Vagina (tissue), 2 donors: ENCODE measurements at places on chromosomes 11 and 22.

DNA sequence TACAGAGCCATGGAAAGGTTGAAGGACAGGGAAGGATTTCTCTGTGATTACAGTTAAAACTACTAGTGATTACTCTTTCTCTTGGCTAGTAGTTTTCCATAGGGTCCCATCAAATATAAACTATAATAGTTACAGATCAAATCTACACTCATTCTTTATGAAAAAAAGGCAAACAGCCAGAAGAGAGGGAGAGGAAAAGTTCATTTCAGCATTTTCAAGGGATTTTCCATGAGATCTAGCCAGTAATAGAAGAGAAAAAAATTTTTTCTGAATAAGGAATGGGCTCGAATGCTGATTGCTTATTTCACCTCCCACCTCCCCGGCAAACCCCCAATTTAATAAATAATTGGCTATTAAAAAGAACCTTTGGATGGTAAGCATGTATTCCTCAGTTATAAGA, 74.8 kb upstream of the BLID start:
- no peak for DNase-seq

GRCh38 chr11:111922803-111923202, 4.1 kb downstream of the C11orf52 start:
- no peak for DNase-seq

GRCh38 chr22:44047891-44048301, 23.8 kb downstream of the PARVB start:
- DNase-seq: no peak

DNA sequence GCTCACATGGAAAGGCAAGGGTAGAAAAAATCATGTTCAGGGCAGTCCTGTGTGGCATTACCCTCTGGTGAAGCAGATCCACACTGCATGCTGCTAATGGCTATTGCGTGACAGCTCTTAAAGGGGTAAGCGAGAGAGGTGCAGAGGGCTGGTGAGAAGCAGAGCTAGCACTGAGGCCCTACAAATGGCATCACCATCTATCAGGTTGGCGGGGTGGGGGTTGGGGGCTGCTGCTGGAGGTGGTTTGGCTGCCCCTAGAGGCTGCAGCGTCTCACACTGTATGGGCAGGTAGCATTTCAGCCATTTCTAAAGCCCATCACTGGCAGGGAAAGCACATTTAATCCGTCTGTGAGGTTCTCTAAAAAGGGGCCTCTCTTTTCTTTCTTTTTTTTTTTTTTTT, 16.9 kb upstream of the TMA7B start:
- no peak for DNase-seq

GRCh38 chr22:31736458-31736857, 13.5 kb downstream of the PRR14L start:
- DNase-seq: no peak

GRCh38 chr11:1776331-1776851, 12.7 kb upstream of the CTSD start:
- no peak for DNase-seq

DNA sequence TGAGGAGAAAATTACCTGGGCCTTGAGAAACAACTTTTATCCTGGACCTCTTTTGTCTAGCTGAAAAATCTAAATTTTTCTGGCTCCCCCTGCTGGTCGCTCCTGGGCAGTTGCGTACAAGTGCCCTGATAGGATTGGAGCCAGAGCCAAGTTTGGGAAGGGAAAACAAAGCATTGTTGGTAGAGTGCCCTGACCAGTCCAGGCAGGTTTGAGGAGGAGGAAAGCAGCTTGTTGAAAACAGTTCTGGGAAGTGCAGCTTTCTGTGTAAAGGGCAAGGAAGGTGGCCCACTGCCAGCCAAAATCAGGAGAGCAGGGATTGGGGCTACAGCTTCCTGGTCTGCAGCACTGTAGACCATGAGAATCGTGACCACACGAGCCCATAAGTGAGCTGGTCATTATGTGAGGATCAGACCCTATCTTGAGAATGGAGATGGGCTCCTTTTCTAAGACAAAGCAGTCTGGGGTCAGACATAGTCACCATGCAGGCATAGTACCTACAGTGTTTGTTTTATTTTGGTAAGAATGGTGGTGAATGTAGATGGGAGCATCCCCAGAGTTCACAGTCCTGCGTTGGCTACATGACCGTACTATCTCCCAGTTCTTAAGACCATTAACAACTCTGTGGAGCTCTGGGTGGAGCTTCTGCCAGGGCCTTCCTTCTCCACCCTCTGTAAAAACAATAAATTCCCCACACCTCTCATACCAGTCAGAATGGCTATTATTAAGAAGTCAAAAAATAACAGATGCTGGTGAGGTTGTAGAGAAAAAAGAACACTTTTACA, 21.3 kb upstream of the PIK3IP1 start:
- no peak for DNase-seq

DNA sequence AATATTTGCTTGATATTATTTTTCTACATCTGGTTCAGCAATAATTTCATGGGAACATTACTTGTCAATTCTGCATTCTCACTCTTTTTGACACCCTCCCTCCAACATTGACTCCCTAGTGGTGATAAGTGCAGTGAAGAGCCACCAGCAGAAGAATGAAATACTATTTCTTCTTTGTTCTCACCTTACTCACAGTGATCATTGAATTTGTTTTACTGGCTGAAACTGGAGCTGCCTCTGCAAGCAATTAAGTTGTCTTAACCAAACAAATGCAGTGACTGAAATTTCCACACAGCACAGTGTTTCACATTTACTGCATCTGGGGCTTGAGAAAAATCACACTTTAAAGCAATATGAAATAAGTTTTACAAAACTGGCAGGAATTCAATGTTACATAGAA, 189.8 kb downstream of the JRKL start:
- no peak for DNase-seq

DNA sequence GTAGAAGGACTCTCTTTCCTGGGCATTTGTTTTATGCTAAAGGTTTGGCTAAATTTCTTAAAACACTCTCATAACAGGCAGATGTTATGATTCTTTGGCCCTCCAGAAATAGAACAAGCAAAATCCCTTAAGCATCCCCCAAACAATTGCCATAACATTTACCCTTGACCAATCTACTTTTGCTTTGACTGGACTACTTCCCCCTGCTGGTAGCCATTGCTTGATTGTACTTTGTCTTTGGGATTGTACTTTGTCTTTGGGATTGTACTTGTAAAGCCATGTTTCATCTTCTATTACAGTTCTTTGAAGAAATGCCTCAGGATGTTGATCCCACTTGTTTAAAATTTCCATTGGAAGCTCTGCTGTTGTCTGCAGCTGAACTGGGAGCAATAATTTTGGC, 53.3 kb upstream of the GLYAT start:
- DNase-seq: no peak

- no peak for DNase-seq
Observed at GRCh38 chr11:62805961-62806441, 761 bp upstream of the NXF1 start.

- DNase-seq: no peak
Observed at GRCh38 chr22:19942157-19943081, 801 bp upstream of the TXNRD2 start.

DNA sequence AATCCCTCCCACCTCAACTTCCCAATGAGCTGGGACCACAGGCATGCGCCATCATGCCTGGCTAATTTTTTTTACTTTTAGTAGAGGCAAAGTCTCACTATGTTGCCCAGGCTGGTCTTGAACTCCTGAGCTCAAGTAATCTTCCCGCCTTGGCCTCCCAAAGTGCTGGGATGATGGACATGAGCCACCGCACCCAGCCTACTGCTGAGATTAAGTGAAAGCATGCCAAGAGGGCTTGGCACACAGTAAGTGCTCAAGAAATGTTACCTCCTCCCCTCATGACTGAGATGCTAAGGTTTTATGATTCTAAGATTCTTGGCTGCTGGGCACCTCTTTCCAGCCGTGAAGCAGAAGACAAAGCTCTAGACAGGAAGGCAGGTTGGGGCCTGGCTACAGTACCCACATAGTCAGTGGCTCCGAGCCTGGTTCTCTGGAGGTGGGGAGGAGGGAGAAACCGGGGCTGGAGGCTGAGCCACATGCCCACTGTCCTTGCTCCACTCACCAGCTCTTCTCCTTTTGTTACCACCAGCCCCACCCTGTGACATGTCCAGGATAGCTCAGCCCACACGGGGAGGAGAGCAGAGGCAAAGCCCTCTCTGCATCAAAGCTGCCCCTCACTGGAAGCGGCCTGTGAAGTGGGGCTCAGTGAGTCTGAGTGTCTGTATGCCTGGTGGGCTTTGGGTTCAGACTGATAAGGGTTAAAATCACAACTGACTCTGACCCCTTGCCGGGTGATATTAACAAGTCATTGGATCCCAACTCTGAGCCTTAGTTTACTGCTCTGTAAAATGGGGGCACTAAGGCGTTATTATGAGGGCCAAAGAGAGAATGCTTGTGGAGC, 12.9 kb downstream of the ARHGEF17 start:
- no peak for DNase-seq

- no peak for DNase-seq
Observed at GRCh38 chr11:118448294-118448693, 12.0 kb downstream of the KMT2A start.

- no peak for DNase-seq
Observed at GRCh38 chr11:10072841-10073240, 221.2 kb downstream of the SBF2 start.

- DNase-seq: no peak
Observed at GRCh38 chr11:95092549-95093324, 3.1 kb downstream of the ENDOD1 start.

DNA sequence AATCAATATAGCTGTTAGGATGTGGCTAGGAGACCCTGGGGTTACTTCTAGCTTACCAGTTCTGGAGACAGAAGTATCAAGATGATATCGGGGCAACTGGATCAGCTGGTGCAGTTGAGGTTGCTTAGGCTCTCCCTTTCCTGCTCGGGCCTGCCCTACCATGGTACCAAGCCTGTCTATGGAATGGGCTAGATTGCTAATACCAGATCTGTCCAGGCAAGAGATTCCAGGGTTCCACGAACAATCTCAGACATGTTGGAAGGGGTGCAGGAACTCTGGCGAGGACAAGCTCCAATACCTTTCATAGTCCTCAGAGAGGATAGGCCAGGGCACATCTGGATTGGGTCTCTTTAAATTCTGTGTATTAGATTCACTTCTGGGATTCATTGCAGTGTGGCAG, 53.8 kb downstream of the ADM start:
- no peak for DNase-seq

GRCh38 chr11:2105511-2105910, 33.7 kb downstream of the IGF2 start:
- no peak for DNase-seq

GRCh38 chr11:8989453-8989852, 14.3 kb downstream of the NRIP3 start:
- DNase-seq: no peak

DNA sequence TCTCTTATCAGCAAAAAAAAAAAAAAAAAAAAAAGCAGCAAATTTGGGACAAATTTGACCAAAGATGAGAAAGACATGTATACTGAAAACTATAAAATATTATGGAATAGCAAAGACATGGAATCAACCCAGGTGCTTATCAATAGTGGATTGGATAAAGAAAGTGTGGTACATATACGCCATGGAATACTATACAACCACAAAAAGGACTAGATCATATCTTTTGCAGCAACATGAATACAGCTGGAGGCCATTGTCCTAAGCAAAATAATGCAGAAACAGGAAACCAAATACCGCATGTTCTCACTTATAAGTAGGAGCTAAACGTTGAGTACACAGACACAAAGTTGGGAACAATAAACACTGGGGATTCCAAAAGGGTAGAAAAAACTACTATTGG, 1.8 kb upstream of the RNF141 start:
- DNase-seq: no peak

DNA sequence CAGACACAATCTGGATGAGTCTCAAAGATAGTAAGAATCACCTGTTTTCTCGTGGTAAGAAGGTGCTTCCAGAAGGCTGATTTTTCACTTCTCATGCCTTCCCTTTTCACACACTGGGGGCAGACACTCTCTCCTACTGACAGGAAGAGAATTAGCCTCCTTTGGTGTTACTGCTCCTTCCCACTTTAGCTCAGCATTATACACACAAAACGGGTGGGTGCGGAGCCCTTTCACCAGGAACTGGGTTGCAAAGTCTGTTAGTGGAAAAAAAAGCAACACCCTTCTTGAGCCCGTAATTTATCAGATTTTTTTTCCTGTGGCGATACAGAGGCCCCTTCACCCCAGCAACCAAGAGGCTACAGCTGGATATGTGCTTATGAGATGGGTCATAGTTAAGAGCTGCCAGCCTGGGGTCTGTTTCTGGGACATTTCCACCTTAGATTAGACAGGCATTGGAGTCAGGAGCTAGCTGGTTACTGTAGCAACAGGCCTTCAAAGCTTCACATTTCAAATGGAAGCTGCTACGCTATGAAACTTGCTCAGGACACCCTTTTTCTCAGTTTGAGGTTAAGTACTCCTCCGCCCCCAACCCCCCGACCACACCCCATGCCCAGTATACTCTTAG, 48.1 kb downstream of the SNX19 start:
- DNase-seq: no peak

- DNase-seq: no peak
Observed at GRCh38 chr11:97414801-97415200, 1025.0 kb downstream of the JRKL start.

- DNase-seq: no peak
Observed at GRCh38 chr22:37229805-37230672, 14.0 kb downstream of the RAC2 start.

DNA sequence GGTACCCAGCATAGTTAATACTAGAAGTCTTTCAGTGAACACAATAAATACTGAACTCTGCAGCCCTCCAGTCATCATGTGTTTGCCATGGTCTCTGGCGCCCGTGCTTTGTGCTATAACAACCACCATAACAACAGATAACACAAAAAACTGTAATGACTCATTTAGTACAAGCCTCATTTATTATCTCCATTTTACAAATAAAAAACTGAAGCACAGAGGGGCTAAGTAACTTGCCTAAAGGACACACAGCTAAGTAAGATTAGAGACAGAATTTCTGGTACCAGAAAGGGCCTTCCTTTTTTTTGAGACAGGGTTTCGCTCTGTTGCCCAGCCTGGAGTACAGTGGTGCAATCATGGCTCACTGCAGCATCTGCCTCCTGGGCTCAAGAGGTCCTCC, 19.5 kb downstream of the RBFOX2 start:
- DNase-seq: no peak

DNA sequence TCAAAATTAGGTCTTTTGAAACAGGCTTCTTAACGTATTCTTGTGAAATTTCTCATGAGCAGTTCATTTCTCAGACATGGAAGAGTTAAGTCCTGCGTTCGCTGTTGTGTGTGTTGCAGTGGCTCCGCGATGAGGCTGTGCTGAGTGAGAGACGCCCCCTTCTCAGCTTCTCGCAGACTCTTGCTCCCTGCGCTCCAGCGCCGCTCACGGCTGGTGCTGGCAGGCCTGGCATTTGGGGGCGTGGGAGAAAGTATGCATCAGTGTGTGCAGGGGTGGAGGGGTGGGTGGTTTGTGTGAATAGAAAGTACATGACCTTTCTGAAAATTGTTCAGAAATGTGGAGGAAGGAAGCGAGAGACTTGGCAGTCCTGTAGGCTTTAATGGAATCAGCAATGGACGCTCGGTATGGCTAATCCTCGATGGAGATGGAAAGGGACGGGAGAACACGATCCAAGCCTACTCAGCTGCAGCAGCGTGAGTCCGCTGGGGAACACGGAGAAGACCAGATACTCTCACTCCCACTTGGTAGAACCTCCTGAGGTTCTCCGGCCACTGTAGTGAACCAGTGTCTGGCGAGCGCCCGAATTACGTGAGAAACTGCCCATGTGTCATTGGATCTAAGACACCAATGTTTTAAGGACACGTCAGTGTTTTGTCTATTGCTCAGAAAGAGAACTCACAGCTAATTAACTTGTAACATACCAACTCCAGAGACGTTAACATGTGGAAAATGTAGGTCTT, 5.9 kb downstream of the TAB1 start:
- DNase-seq: no peak

GRCh38 chr11:119787074-119787461, 58.1 kb upstream of the NECTIN1 start:
- DNase-seq: no peak
